ENCODE measurements at places on chromosomes 2 and 18.

GRCh38 chr2:62197925-62198633 lies 2.2 kb downstream of the B3GNT2 start:
- DNase-seq: no peak

- no peak for DNase-seq
Measured at GRCh38 chr2:237465515-237466148, 21.4 kb upstream of the MLPH start.

DNA sequence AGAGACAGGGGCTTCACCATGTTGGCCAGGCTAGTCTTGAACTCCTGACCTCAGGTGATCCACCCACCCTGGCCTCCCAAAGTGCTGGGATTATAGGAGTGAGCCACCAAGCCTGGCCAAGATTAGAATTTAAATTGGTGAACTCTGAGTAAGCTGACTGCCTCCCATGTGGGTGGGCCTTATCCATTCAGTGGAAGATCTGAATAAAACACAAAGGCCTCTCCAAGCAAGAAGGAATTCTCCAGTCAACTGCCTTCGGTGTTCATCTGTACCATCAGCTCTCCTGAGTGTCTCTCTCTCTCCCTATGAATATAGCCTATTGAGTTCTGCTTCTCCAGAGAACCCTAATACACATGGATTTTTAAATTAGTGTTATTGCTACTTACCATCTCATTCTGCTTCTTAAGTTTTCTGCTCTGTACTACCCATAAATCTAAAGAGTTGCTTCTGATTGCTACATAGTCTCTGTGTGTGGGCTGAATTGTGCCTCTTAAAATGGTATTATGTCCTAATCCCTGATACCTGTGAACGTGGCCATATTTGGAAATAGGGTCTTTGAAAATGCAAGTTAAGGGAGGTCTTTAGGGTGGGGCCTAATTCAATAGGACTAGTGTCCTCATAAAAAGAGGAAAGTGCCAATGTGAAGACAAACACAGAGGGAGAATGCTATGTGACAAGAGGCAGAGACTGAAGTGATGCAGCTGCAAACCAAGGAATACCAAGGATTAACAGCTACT lies 36.3 kb downstream of the FBXO11 start:
- no peak for DNase-seq

DNA sequence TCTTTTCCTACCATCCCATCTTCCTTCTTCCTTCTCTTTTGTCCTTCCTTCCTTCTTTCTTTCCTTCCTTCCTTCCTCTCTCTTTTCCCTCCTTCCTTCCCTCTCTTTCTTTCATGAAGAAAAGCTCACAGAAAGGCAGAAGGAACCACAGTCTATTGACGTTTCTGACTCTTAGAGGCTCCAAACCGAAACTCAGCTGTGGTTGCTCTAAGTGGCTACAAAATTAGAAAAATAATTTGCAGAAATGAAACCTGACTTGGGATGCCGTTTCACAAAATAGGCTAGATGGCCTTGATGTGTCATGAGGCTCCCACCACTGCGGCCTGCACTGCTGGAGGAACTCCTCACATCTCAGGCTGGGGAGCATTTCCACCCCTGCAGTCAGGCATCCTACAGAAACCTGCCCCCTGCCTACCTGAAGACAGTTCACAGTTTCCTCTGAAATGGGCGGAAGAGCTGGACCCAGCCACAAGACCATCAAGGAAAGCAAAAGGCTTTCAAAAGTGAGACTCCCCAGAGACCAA lies 165.6 kb downstream of the SMAD7 start:
- DNase-seq: no peak

- no peak for DNase-seq
Measured at GRCh38 chr18:25334588-25334987, 17.4 kb downstream of the ZNF521 start.

GRCh38 chr2:71815701-71816474 lies 331.8 kb downstream of the CYP26B1 start:
- no peak for DNase-seq

DNA sequence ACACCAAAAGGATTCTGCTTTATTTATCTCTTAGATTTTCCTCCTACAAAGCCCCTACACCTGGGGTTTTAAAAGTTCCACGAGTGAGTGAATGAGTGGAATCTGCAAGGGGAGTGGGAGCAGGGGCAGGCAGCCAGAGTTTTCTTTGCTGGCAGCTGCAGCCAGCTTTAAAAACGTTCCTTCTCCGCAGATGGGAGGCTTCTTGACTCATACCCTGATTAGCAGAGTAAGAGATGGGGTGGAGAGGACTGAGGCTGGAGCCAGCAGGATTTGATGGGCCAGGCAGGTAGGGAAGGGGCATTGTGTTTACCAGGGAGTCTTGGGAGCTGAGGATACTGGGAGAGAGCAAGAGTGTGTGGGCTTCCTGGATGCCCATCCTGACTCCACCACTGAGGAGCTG lies 99.6 kb upstream of the TNP1 start:
- DNase-seq: no peak

- no peak for DNase-seq
Measured at GRCh38 chr18:40108596-40108995, 1846.4 kb upstream of the PIK3C3 start.

DNA sequence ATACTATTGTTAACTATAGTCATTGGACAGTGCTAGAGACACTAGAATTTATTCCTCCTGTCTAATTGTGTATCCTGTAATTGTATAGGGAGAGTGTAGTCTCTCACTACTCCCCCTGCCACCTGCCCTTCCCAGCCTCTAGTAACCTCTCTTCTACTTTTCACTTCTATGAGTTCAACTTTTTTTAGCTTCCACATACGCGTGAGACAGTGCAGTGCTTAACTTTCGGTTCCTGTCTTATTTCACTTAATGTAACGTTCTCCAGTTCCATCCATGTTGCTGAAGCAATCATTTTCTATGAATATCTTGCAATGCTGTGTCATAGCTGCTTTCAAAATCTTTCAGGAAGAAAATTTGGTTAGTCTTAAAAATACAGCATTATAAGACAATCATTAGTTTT lies 22.8 kb upstream of the RUFY4 start:
- DNase-seq: no peak

GRCh38 chr2:191864628-191865374 lies 17.9 kb upstream of the CAVIN2 start:
- no peak for DNase-seq

- DNase-seq: no peak
Measured at GRCh38 chr2:191748528-191749180, 70.7 kb downstream of the NABP1 start.

Data from T follicular helper cell (primary cell).